A172 (cell line): ENCODE measurements at places on chromosomes 3 and 15.

DNA sequence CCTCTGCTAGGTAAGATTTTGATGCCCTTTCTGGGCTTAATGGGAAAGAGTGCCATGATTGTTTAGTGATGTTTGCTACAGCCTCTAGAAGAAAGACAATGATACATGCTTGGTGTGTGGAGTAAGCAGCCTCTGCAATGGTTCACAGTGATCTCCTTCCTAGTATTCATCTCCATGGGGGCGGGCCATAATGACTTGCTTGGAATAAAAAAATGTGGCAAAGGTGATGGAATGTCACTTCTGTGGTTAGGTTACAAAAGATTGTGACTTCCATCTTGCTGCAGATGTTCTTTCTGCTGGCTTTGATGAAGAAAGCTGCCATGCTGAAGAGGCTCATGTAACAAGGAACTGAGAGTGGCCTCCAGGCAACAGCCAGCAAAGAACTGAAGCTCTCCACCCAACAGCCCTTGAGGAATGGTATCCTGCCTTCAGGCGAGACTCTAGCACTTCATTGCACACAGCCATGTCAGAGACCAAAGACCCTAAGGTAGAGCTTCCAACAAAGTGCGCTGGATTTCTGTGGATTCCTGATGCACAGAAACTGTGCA lies 139.1 kb upstream of the LRIG1 start:
- peak; percentile 4 for DNase-seq

GRCh38 chr3:134955874-134956273 lies 160.8 kb downstream of the EPHB1 start:
- no peak for DNase-seq

DNA sequence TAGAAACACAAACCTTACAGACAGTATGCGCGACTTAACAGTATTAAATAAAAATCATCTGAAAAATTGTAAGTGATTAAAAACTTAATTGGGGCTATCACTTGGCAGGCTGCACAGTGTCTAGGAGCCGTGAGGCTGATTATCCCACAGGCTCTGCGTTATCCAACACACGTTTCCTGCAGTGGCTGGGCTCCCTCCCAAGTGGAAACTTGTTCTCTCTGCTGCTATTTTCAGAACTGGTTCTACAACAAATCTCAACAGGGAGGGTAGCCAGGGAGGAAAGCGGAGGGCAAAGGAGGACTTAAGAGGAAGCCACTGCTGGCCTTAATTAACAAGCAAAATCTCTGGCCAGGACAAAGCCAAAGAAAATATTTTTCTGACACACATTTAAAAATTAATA lies 555.2 kb downstream of the MAGI1 start:
- DNase-seq: no peak

DNA sequence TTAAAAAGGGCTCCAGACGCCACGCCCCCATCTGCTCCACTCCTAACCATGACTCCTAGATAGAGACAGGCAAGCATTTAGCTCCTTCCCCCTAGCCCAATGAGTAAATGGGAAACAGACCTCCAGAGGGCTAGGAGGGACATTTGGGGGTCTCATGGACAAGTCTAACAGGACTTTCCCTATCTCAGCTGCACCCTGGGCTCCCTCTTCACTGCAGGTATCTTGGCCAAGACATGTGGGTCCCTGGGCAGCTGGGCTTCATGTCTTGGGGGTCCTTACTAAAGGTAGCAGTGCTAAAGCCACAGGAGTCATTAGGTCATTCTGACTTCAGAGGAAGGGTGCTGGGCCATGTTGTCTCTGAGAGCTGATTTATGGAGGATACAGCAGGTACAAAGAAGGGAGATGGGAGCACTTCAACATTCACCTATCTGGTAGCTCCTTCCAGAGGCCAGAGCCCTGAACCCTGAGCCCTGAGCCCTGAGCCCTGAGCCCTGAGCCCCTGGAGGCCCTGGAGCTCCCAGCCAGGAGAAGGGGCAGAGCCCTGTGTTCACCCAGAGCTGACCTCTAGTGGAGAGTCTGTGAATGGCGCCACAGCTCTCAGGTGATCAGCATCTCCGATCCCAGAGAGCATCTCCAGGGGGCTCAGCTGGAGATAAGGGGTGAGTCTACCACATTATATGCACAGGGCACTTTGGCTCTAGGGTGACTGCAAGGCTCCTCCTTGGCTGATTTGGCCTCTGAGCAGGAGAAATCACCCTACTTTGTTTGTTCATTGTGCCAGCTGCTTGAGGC lies 40.1 kb upstream of the EPHB1 start:
- peak; percentile 21 for DNase-seq

DNA sequence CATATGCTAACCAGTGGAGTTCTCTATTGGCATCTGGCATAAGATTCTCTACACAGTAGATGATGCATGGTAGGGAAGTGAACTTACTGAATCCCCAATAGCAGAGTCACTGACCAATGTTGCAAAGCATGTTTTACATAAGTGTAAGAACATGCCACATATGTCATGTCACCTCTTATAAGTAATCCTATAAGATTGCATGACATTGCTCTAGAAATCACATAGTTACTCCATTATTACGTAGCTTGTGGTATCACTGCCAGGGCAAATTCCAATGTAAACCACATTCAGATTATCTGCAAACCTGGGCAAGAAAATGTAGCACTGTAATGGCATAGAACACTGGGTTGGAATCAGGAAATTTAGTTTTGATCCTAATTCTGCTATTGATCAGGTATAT lies 198.2 kb upstream of the UMPS start:
- DNase-seq: no peak

GRCh38 chr3:196968233-196969133 lies at the start of gene PIGZ:
PIGZ (minus strand) TSS chr3:196968833; CDS start chr3:196952031, 16,802 bp downstream.
- DNase-seq: no peak
